ENCODE measurements at places on chromosomes 2 and 18.

DNA sequence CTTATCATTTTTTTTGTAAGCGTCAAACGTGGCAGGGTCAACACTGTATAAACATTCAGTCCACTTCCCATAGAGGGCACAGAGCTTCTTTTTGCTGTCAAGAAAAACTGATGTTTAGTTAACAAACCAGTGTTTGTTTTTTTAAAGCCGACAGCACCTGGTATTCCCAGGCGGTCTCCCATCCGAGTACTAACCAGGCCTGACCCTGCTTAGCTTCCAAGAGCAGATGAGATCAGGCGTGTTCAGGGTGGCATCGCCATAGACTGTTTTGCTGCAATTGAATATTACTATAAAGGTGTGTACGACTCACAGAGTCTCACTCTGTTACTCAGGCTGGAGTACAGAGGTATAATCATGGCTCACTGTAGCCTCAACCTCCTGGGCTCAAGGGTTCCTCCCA is 31.5 kb downstream of the CABYR start:
- DNase-seq: no peak

GRCh38 chr2:147549054-147549453 is 295.8 kb upstream of the ACVR2A start:
- no peak for DNase-seq

- DNase-seq: no peak
These were observed 2.0 kb downstream of the IKZF2 start for GRCh38 chr2:213149294-213149875.

DNA sequence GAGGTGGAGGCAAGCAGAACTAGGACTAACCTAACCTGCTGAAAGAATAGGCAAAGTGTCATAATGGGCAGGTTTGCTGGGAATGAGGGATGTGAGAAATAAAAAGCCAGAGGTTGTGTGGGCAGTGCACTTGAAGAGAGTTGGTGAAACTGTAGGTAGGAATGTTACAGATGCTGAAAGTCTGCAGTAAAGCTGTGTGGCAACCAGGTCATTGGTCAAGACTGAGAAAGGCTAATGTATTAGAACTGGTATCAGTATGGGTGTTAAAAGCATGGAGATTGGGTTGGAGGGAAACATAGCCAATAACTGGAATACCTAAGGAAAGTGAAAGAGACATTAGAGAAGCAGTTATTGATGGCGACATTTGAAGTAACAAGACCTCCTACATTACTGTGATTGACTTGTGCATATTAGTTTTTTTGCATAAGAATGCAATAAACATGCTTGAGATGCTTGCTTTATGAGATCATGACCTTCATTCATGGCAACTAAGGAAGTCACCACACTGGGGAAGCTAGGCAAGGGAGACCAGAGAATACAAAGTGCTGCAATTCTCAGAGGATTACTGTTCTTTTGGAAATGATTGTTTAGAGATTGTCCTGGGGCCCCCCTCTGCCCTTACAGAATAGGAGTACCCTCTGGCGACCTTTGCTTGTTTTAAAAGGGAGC is 11.8 kb downstream of the GULP1 start:
- DNase-seq: no peak

DNA sequence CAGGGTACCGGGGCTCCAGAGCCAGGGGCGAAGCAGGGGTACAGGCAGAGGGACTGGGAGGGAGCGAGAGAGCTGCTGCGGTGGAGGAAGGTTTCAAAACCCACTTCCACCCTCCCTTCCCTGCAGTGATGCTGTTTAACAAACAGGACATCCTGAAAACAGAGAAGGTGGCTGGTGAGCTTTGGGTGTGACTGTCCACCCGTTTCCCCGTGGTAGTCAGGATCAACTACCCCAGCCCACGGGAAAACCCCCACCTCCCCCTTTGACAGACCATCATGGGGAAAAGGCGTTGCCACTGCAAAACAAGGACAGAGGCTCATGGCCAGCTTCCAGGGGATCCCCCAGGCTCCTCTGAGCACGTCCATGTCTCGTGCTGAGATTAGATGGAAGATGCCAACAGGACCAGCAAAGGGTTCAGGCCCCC is 12.9 kb downstream of the TMEM185B start:
- no peak for DNase-seq

- DNase-seq: no peak
These were observed 145.8 kb downstream of the CLIP4 start for GRCh38 chr2:29261003-29261402.

DNA sequence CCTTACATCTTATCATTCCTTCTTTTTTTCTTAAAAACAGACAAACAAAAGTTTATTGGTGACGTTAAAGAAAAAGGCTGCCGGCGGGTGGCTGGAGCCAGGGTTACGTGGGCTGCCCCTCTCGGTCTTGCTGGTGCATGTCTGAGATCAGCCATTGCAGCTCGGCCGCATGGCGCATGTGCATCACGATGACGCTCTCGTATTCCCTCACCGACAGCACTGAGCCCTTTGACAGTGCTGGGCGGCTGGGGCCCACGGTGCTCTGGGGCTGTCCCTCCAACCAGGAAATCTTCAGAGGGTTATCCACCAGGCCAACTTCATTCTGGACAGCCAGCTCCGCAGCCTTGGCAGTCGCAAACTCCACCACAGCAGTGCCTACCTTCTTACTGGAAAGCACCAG is 1081.8 kb upstream of the TMEFF2 start:
- DNase-seq: no peak

DNA sequence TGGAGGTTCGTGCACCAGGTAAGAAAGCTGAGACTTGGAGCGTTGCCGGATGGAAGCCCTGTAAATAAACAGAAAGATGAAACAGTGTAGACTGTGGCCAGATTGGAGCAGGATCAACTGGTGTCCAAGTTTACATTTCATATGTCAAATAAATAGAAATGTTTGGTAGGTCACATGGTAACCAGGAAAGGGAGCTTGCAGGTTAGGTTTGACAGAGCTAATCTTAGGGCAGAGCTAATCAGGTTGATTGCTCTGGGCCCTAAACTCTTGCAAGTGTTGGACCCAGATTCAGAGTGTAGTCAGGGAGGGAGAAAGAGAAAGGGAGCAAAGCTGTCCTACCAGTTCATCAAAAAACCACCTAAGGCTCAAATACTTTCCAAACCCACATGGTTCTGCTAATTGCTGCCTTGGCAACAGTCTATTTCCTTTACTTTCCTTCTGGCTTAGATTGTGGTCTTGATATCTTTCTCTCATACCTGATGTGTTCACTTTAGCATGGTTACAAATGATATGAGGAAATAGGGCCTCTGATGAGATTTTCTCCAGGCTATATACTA is 63.2 kb downstream of the G6PC2 start:
- DNase-seq: no peak

DNA sequence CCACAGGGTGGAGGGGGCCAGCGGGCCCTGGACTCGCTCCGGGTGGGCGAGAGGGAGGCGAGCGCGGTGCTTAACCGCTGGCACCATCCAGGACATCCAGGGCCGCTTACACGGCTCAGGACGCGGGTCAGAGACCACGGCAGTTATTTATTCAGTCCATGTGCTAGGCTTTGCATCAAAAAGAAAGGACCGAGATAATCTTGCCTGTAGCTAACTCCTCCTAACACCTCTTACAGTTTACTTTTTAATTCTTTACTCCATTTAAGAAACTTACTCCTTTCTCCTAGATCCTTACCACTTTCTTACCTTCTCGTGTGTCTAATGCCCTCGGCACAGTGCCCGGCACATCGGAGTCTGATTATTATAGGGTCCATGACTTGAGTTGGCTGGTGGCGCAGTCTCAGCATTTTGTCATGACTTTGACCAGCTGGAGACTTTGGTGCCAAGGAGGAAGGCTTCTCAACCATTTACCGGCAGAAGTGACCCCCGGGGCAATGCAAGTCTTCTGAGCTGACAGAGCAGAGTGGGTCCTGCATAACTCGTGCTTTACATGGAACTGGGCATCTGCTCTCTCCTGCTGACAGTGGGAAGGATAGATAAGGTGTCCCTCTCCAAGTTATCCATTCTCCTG is 503 bp downstream of the ANXA4 start:
- no peak for DNase-seq

- DNase-seq: no peak
These were observed at the start of gene SOCS6 for GRCh38 chr18:70288851-70289328. Gene SOCS6, plus strand, starts transcription at chr18:70289045. Its CDS starts 35,624 bp downstream, at chr18:70324669.

DNA sequence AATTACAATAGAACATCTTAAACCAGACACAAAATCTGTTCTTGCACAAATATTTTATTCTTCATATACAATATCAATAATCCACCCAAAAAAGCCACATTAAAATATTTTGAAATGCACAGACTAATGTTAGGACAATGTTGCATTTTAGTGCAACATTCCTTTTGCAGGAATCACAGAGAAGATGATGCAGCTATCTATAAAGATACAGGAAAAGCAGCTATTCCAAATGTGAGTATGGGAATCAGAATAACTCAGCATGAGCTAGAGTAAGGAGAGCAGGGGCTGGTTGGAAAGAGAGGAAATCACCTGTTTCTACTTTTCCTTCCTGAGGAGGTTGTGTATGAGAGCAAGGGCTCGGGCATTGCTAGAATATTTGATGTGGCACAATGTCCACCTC is 4.8 kb downstream of the C2orf66 start:
- DNase-seq: no peak

DNA sequence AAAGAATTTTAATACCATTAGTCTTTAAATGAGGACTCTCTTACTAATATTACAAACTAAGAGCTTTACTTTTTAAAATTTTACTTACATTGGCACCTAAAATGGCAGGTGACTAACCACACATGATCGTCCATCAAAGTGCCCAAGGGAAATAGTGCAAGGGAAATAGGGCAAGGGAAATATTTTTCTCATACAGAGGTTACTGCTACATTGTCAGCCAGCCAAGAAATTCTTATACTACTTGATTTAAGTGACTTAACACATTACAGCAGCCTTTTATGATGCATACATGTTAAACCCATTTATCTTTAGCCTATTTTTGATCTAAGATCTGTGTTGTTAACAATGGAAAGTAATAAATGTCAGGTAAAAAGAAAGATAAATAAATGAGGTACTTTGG is 587.2 kb upstream of the PKDCC start:
- no peak for DNase-seq

- no peak for DNase-seq
These were observed 55.1 kb upstream of the SLC66A3 start for GRCh38 chr2:11100130-11100529.

- no peak for DNase-seq
These were observed 558 bp downstream of the DNAJC10 start for GRCh38 chr2:182716650-182716979.

- no peak for DNase-seq
These were observed 40.4 kb downstream of the KLHL29 start for GRCh38 chr2:23425338-23425871.

DNA sequence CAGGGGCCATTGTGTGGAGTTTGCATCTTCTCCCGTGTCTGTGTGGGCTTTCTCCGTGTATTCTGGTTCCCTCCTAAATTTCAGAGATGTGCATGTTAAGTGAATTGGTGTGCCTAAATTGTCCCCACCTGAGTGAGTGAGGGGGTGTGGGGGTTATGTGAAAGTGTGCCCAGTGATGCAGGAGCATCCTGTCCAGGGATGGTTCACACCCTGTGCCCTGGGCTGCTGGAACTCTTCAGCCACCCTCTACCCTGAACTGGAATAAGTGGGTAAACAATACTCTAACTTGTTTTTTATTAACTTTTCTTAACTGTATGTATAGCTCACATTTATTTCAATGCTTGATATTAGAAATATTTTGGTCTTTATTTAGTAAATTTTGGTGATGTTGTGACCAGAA is 56.0 kb downstream of the UBE2E3 start:
- no peak for DNase-seq

GRCh38 chr18:64668461-64668962 is 519.6 kb upstream of the LINC00305 start:
- DNase-seq: no peak

DNA sequence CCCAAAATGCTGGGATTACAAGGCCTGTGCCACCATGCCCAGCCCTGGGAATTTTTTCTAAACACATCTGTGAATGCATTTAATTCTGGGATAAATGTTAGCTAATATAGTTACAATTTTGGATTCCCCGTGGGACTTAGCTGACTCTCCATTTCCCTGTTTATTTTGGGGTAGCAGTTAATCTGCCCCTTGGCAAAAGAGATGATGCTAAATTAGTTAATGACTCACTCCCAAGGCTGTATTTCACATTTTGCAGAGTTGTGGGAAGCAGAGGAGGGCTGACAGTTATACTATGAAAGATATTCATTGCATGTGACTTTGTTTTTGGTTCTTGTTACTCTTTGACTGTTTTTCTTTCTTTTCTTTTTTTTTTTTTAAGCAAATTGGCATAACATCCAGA is 3.2 kb downstream of the MTHFD2 start:
- no peak for DNase-seq

DNA sequence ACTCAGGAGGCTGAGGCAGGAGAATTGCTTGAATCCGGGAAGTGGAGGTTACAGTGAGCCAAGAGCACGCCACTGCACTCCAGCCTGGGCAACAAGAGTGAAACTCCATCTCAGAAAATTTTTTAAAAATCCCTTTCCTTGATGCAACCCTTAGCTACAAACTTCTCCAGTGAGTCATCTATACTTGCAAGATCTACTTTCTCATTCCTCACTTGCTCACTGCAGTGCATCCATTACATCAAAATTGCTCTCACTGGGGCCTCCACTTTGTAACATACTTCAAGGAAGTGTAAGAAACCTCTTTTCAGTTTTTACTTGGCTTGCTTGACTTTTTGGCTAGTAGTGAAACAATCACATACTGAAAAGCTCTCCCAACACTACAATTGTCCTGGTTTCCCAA is 65.3 kb downstream of the REEP1 start:
- DNase-seq: no peak

DNA sequence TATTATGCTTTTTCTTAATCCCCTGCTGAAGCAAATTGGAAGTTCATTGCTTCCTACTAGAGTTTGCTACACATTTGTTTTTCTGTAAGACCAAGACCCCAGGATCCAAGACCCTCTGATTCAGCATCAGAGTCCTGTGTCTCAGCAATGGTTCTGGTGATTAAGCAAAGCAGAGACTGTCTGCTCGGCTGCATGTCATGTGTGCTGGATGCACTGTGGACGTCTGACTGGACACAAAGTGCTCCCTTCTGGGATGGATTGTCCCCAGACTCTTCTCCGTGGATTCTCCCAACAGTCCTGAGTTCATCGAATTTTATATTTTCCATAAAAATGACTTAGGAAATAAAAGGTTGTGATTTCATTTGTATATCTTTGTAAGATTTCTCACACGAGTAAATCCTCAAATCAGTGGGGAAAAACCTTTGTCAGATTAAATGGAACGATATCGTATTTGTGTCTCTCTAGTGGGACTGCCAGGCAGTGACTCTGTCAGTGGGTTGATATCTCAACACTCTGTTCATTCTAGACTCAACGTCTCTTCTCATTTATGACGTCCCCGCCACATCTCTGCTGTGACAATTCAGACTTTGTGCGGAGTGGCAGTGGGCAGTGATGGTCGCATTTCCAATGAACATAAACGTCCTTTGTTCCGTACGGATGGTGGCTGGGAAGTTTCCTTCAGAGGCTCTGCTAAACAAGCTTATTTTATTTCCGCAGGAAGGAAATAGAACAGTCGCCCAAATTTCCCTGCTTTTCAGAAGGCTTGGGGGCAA is 58.6 kb downstream of the NCAPH start:
- no peak for DNase-seq

Measured in effector CD4-positive, alpha-beta T cell (primary cell).